CMK (cell line): ENCODE measurements at places on chromosomes 16 and 17.

GRCh38 chr17:57521606-57522005 is 223.5 kb downstream of the CCDC182 start:
- DNase-seq = no peak

DNA sequence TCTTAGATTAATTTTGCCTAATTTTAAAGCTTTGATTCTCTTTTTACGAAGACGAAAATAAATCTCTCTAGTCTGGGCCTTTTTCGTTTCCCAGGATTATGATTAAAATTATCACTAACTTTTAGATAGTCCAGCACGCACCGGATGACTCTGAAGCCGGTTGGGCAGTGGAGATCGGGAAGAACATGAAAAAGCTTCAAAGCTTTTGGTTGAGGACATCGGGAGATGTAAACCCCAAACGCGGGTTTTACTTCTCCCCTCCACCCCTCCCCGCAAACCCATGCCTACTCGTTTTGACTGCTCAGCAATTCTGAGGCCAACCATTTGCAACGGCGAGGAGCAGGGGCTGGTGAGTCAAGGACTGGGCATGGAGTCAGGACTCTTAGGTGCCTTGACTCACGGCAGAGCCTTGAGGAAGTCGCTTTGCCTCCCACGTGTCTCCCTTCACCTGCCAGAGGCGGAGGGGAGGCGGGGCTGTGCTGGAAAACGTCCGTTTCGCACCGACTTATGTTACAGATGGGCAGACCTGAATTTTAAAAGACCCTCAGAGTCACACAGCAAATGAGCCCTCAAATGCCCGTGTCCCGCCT is 989 bp upstream of the DUSP14 start:
- no peak for DNase-seq

DNA sequence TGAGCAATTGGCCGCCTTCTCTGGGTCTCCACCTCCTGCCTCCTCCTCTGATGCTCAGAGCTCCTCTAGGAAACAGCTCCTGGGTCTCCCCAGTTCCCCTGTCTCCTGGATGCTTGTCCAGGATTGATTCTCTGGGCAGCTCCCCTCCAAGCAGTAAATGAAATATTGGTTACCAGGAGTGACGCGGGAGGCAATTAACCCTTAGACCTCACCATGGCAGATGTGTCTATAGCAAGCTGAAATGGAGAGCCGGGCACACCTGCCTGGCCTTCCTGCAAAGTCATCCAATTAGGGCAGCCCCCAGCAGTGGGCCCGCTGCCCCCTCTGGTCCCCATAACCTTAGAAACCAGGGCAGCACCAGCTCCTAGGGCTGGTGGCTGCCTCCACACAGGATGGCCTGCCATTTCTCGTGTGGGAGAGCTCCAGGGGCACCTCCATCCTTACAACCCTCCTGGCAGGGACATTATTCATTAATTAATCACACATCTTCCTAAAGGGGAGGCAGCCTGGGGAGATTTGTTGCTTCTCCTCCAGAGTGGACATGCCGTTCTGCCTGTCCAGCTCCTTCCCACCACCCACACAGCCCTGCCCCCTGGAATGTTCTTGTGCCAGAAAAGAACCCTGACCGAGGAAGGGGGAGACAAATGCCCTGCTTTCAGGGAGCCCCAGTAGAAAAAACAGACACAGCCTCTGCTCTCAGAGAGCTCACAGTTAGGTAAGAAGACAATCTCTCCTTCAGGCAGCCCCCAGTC is 8.3 kb upstream of the KIF18B start:
- DNase-seq = no peak

DNA sequence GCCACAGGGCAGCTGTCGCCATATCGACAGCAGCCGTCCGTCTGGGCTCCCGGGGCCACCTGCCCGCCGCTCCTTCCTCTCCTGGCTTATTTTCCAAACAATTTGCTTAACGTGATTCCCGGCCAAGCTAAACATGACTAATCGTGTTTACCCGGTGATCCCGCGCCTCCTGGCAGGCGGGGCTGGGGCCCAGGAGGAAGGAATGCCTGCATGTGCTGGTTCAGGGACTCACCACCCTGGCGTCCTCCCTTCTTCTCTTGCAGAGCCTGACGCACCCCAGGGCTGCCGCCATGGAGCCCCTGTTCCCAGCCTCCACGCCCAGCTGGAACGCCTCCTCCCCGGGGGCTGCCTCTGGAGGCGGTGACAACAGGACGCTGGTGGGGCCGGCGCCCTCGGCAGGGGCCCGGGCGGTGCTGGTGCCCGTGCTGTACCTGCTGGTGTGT is 6.1 kb downstream of the SSTR5 start:
- no peak for DNase-seq

DNA sequence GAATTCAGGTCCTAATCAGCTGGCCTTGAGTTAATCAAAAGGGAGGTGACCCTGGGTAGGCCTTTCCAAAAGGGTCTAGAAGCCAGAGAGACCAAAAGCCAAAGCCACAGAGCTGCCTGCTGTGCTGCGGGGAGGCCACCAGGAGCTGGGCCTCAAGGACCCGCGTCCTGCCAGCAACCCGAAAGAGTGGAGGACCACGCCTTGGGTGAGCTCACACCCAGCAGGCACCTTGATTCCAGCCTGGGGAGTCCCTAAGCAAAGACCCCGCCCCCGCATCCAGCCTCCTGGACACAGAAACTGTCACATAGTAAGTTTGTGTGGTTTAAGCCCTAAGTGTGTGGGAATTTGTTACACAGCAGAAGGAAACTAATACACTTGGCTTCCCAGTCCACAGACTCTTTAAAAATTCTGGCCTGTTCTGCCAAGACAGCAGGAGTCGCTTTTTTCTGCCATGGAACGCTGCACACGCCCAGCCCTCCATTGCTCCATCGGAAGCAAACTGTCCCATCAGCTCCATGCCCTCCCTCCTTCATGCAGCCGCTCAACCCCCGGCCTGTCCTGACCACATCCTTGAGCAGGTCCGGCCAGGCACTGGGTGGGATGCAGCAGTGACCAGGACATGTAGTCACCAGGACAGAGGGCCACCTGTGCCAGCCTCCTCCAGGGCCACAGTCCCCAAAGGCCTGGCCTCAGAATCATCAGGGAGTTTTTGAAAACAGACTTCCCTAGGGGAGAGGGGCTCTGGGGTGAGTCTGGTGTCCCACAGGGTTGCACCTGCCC is 20.9 kb upstream of the RASD1 start:
- DNase-seq = no peak

GRCh38 chr17:81022344-81022676 is 12.6 kb upstream of the BAIAP2 start:
- DNase-seq = no peak

DNA sequence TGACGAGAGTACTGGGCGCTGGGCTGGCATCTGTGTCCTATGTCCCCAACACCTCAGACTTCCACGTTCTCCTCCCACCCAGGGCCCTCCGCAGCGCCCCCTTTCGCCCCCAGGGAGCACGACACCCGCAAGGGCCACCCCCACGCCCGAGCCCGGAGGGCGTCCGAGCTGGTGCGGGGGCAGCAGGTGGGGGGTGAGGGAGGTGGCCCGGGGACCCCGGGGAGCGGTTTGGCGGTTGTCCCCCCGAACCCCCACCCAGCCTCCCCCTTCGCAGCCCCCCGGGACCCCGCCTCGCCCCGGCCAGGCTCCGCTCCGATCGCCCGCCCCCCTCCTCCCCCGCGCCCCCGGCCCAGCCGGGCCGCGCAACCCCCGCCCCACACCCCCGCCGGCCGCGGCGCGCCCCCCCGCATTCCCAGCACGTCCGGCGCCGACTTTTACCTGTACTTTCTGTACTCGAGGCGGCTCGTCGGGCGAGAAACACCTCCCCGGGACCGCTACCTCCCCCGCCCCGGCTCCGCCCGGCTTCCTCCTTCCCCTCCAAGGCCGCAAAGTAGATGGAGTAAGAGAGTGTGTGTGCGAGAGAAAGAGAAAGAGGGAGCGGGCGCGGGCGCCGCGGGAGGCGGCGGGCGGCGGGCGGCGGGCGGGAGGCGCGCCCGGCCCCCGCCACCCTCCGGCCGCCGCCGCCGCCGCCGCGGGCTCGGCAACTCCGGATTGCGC is 901 bp downstream of the CDYL2 start:
- no peak for DNase-seq

GRCh38 chr17:55314784-55315491 is 50.2 kb downstream of the HLF start:
- no peak for DNase-seq

- DNase-seq = no peak
Measured at GRCh38 chr17:7513850-7514419, 29.8 kb downstream of the POLR2A start.
